ENCODE measurements at places on chromosomes 12 and 14. TPM values are rescaled to one million over a fixed set of nuclear protein-coding genes. Genes with fewer than 3 reads are reported as not detected.

The FOXN4 gene
- not detected for total RNA-seq

The HDAC7 gene
- 42.1 TPM for total RNA-seq

The CIROP gene
- total RNA-seq, result not detected

The GPRC5D gene
- total RNA-seq, result not detected

The ABCB9 gene
- 12.8 TPM for total RNA-seq

The STYK1 gene
- 6.0 TPM for total RNA-seq

The ASPG gene
- total RNA-seq, result not detected

The ZCRB1 gene
- total RNA-seq, result 15.1 TPM

The KRT2 gene
- total RNA-seq, result not detected

The CYP46A1 gene
- 0.16 TPM for total RNA-seq

The RIPK3 gene
- total RNA-seq, result 4.9 TPM

The PIWIL1 gene
- total RNA-seq, result not detected

The ST8SIA1 gene
- 0.06 TPM for total RNA-seq
